Glutamatergic neuron (in vitro differentiated cells): ENCODE measurements at places on chromosomes 16 and 17.

DNA sequence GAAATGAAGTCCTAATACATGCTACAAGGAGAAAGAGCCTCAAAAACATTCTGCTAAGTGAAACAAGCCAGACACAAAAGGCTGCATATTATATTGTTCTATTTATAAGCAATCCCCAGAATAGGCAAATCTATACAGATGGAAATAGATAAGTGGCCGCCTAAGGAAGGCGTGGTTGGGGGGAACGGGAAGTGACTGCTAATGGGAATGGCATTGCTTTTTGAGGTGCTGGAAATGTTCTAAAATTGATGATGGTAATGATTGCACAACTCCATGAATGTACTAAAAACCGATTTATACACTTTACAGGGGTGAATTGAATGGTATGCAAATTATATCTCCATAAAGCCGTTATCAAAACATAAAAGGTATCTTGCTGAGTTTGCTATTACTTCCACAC lies 67.7 kb downstream of the GAS7 start:
- no peak overlapping the region for H3K27ac ChIP-seq
- H3K4me3 ChIP-seq = no peak overlapping the region
- no peak for DNase-seq
- no peaks in the 10 kb centered on the region for H3K36me3 ChIP-seq
- H3K27me3 ChIP-seq = peaks cover 2% of the 10 kb centered on the region

DNA sequence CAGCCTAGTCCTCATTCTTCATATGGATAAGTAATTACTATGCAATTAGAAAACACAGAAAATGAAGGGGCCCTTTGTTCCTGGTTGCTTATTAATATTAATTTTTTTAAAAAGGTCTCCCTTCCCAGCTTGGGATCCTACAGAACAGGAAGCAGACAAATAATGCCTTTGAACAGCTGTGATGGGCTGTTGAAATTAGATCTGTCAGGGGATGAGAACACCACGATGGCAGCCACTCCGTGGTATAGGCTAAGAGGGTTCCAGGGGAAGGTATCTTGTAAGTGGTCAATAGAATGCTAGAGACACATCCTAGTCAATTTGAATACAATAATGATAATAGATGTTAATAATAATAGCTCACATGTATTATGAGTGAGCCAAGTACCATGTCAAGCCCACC lies 83.1 kb downstream of the CCDC182 start:
- H3K4me3 ChIP-seq = peak overlapping the region; percentile 74
- peaks cover 51% of the 10 kb centered on the region for H3K4me1 ChIP-seq
- peak overlapping the region; percentile 97 for H3K27ac ChIP-seq
- peaks cover 18% of the 10 kb centered on the region for H3K27me3 ChIP-seq
- no peak for DNase-seq

DNA sequence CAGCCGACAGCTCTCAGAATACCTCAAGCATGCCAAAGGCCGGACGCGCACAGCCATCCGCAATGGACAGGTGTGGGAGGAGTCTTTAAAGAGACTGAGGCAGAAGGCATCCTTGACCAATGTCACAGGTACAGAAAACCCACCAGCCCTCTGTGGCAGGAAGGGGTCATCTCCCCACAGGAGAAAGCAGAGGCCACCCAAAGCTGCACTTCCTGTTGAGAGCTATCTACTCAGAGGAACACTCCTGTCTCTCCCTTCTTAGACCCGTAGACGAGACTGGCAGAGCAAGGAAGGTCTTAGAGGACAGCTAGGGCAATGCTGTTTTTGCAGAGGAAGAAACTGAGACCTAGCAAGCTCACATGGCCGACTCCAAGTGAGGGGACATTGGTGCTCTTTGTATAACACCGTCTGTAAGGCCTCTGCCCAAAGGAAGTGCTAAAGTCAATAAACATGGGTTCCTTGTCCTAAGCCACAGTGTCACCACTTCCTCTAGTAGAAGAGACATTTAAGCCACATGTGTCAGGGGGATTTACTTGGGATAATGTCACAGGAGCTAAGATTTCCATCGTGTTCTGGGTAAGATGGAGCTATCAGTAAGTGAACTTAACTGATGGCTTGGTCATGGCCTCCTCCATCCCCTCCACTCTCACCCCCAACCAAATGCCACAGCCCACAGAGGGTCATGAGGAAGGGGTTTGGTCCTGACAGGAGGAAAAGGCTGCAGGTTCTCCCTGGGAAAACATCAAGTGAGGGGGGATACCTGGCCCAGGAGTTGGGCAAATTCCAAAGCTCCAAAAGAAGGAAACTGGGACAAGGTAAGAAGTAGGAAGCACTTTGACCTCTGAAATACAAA lies 9.4 kb downstream of the LPO start:
- H3K27ac ChIP-seq = no peak overlapping the region
- H3K27me3 ChIP-seq = peaks cover 18% of the 10 kb centered on the region
- H3K36me3 ChIP-seq = peaks cover 8% of the 10 kb centered on the region
- DNase-seq = no peak
- H3K4me1 ChIP-seq = no peaks in the 10 kb centered on the region

- H3K4me1 ChIP-seq = peaks cover 12% of the 10 kb centered on the region
- H3K27me3 ChIP-seq = no peaks in the 10 kb centered on the region
- no peak overlapping the region for H3K27ac ChIP-seq
- H3K36me3 ChIP-seq = no peaks in the 10 kb centered on the region
- DNase-seq = no peak
Observed at GRCh38 chr16:51981725-51982124, 565.2 kb downstream of the TOX3 start.

GRCh38 chr17:46010597-46011186 lies 11.6 kb downstream of the STH start:
- H3K36me3 ChIP-seq = peaks cover 7% of the 10 kb centered on the region
- no peak overlapping the region for H3K4me3 ChIP-seq
- no peak for DNase-seq

- peak overlapping the region; percentile 39 for H3K4me3 ChIP-seq
- H3K27ac ChIP-seq = peak overlapping the region; percentile 72
- H3K36me3 ChIP-seq = no peaks in the 10 kb centered on the region
- peaks cover 67% of the 10 kb centered on the region for H3K4me1 ChIP-seq
- H3K27me3 ChIP-seq = peaks cover 39% of the 10 kb centered on the region
- no peak for DNase-seq
Observed at GRCh38 chr16:85564277-85565051, 48.7 kb upstream of the GSE1 start.

GRCh38 chr16:84043486-84044117 lies 1.0 kb upstream of the SLC38A8 start:
- H3K36me3 ChIP-seq = no peaks in the 10 kb centered on the region
- peaks cover 23% of the 10 kb centered on the region for H3K4me1 ChIP-seq
- peaks cover 11% of the 10 kb centered on the region for H3K27me3 ChIP-seq
- no peak for DNase-seq
- H3K27ac ChIP-seq = no peak overlapping the region

- H3K27me3 ChIP-seq = no peaks in the 10 kb centered on the region
- no peak overlapping the region for H3K27ac ChIP-seq
- DNase-seq = no peak
- H3K4me1 ChIP-seq = peaks cover 1% of the 10 kb centered on the region
- no peak overlapping the region for H3K4me3 ChIP-seq
Observed at GRCh38 chr17:27288183-27288582, 5.7 kb upstream of the WSB1 start.

- no peaks in the 10 kb centered on the region for H3K36me3 ChIP-seq
- H3K27ac ChIP-seq = no peak overlapping the region
- H3K4me3 ChIP-seq = no peak overlapping the region
Observed at GRCh38 chr17:76280650-76281049, 15.5 kb downstream of the UBALD2 start.

DNA sequence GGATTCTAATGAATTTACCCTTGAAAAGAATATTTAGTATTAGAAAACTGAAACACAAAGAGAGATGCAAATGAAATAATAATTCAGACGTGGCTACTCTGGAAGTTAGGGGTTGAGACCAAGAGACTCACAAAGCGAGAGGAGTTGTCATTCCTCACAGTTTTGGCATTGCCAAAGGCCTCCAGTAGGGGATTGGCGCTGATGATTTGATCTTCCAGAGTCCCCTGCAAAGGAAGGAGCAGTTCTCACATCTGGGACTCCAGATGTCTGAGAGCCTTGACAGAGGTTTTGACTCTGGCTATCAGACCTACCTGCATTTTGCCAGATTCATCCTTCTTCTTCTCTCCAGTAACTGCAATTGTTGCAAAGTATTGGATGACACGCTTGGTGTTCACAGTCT lies 6.6 kb downstream of the MYH8 start:
- no peaks in the 10 kb centered on the region for H3K36me3 ChIP-seq
- no peak for DNase-seq
- H3K4me1 ChIP-seq = no peaks in the 10 kb centered on the region
- H3K27ac ChIP-seq = no peak overlapping the region
- H3K27me3 ChIP-seq = peaks cover 1% of the 10 kb centered on the region
- H3K4me3 ChIP-seq = no peak overlapping the region

- DNase-seq = no peak
- H3K4me1 ChIP-seq = no peaks in the 10 kb centered on the region
- no peaks in the 10 kb centered on the region for H3K27me3 ChIP-seq
- H3K4me3 ChIP-seq = no peak overlapping the region
Observed at GRCh38 chr16:25037632-25038031, 22.5 kb upstream of the ARHGAP17 start.

DNA sequence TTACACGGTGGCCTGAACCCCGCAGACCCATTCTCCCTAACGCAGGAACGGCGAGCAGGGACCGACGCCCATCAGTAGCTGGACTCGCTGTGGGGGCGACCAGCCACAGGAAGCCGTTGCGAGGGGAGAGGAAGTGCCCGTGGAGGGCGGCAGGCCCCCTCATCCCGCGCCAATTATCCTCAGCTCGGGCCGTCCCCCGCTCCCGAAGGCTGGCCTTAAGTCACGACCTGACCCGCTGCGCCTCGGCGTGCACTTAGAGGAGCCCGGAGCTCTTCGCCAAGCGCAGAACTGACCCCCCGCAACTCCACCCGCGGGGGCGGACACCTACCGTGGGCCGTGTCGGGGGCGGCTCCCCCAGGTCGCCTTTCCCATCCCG lies 401 bp downstream of the ARL16 start:
- H3K36me3 ChIP-seq = no peaks in the 10 kb centered on the region
- H3K4me1 ChIP-seq = peaks cover 14% of the 10 kb centered on the region
- H3K27ac ChIP-seq = peak overlapping the region; percentile 90
- H3K27me3 ChIP-seq = peaks cover 2% of the 10 kb centered on the region
- H3K4me3 ChIP-seq = peak overlapping the region; percentile 93
- DNase-seq = peak; percentile 35

DNA sequence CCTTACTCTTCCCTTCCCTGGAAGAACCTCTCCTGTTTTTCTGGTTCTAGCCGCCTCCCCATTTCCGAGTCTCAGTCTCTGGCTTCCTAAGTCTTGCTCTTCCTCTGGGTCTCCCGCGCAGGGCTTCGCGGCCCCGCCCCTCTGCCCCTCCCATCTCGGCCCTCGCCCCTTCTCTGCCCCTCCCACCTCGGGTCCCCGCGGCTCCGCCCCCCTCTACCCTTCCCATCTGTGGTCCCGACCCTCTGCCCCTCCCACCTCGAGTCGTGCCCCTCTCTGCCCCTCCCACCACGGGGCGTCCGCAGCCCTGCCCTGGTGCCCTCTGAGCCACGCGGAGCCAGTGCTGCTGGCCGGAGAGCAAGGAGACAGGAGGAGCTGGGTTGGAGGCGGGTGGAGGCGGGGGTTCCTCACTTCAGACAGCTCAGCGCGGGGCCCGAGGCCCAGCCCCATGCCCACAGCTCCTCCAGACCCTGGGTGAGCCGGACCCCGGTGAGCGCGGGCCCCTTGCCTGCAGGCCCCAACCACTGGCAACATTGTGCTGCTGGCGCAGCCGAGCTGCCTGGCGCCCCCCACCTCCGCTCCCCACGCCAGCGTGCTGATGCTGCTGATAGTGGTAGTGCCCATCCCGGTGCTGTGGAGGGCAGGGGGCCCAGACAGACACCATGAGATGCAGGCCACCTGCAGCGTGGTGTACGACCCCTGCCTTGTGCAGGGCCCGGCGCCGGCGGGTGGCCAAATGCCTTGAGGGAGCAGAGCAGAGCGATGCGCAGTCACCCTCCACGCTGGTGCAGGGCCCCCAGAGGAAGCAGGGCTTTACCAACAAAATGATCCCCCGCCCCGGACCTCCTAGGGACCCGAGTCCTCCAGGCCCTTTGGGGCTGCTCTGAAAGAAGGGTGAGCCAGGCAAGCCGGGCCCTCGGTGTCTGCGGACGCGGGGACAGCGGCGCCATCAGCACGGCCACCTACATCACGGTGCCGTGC lies 2115.3 kb downstream of the TP53TG3F start:
- H3K4me3 ChIP-seq = no peak overlapping the region
- H3K36me3 ChIP-seq = no peaks in the 10 kb centered on the region
- H3K27me3 ChIP-seq = peaks cover 17% of the 10 kb centered on the region

DNA sequence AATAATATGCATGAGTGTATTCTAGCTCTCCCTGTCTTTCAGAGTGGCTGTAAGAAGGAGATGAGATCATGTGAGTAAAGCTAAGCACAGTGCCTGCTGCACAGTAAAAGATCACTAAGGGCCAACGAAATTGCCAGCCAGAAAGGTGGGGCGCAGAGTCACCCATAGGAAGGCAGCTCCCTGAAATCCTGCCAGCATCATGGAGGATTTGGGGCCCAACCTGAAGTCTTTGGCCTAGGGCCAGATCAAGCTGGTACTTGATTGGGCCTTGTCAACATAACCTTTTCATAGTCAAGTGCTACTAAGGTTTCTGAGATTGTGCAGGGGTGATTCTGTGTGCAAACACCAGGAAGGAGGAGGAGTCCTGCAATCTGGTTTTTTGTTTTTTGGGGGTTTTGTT lies 16.5 kb downstream of the SCNN1B start:
- no peak overlapping the region for H3K4me3 ChIP-seq
- no peaks in the 10 kb centered on the region for H3K4me1 ChIP-seq
- no peak overlapping the region for H3K27ac ChIP-seq

GRCh38 chr16:67387479-67388079 lies 5.7 kb downstream of the TPPP3 start:
- H3K36me3 ChIP-seq = no peaks in the 10 kb centered on the region
- H3K4me3 ChIP-seq = no peak overlapping the region
- no peak overlapping the region for H3K27ac ChIP-seq
- peaks cover 21% of the 10 kb centered on the region for H3K4me1 ChIP-seq
- peaks cover 10% of the 10 kb centered on the region for H3K27me3 ChIP-seq

DNA sequence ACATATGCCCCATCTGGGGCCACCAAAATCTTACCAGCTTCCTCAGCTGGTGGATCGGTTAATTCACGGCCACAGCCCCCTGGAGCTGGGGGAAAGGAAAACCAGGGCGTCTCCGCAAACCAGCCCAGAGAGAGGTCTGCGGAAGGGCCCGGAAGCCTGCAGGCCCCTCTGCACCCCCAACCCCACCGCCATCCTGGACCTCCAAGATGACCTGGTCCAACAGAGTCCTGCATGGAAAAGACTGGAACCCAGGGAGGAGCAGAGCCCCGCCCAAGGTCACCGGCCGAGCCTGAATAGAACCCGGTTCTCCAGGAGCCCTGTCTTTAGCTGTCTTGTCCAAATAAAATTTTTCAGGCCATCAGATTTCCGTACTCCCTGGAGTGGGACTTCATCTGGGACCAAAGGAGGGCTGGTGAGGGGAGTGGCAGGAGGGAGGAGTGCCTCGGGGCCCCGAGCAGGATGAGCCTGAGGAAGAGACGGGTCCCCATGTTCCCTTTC lies 37.4 kb upstream of the NDRG4 start:
- H3K27me3 ChIP-seq = peaks cover 18% of the 10 kb centered on the region
- H3K4me1 ChIP-seq = no peaks in the 10 kb centered on the region
- H3K27ac ChIP-seq = no peak overlapping the region
- no peak for DNase-seq
- H3K36me3 ChIP-seq = peaks cover 3% of the 10 kb centered on the region
- H3K4me3 ChIP-seq = peak overlapping the region; percentile 64

- DNase-seq = no peak
- H3K4me3 ChIP-seq = no peak overlapping the region
Observed at GRCh38 chr17:47744168-47745036, 11.4 kb downstream of the TBX21 start.
